Stimulated activated CD4-positive, alpha-beta T cell treated with anti-CD3 and anti-CD28 coated beads, Interleukin-1b, Interleukin-23, amount 100 ng/mL, for 1 hour (primary cell): ENCODE measurements at places on chromosomes 2 and 18.

DNA sequence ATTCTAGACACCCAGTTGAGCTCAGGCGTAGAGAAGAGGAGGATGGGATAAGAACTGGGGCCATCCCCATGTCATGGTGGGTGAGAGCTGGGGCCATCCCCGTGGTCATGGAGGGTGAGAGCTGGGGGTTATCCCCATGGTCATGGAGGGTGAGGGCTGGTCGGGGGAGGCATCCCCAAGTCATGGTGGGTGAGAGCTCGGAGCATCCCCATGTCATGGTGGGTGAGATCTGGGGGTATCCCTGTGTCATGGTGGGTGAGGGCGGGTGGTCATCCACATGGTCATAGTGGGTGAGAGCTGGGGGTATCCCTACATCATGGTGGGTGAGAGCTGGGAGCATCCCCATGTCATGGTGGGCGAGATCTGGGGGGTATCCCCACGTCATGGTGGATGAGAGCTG lies 52.5 kb downstream of the IL1RL2 start:
- DNase-seq: no peak

GRCh38 chr2:176081837-176082524 lies 1.8 kb downstream of the EVX2 start:
- DNase-seq: no peak

DNA sequence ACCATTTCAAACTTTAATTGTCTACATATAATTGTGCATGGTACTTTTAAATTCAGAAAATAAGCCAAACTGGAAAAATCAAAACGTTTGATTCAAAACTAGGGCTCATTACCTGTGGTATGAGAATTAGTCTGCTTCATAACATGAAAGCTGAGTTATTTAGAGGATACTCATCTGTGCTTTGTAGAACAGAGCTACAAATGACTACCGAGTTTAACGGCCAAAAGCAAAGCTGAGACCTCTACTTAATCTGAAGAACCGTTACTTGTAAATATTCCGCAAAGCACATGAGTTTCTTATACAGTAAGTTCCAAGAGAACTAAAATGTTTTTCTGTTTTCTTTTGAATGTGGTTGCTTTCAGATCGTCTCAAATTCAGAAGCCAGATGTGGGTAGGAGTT lies 123.7 kb upstream of the SMAD7 start:
- DNase-seq: no peak

- DNase-seq: no peak
Measured at GRCh38 chr2:171225302-171225980, 64.7 kb upstream of the TLK1 start.

- no peak for DNase-seq
Measured at GRCh38 chr2:99868260-99868659, 274.1 kb downstream of the AFF3 start.

- no peak for DNase-seq
Measured at GRCh38 chr2:101900375-101900774, 91.4 kb upstream of the IL1R2 start.

DNA sequence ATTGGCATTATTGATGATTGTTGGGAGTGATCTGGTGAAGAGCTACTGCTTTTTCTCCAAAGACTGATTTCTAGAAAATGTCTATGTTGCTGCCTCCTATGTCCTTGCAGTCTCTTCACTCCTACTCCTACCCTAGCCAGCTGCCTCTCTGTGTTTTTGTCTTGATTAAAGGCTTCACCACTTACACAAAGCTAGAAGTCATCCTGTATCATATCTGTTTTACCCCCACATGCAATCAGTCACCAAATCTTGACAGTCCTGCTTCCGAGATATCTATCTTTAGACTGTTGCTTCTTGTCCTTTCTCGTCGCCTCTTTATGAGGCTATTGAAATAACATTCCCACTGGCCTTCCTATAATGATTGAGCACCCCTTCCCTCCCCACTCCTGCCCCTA lies 84.5 kb upstream of the ITGA4 start:
- DNase-seq: no peak

DNA sequence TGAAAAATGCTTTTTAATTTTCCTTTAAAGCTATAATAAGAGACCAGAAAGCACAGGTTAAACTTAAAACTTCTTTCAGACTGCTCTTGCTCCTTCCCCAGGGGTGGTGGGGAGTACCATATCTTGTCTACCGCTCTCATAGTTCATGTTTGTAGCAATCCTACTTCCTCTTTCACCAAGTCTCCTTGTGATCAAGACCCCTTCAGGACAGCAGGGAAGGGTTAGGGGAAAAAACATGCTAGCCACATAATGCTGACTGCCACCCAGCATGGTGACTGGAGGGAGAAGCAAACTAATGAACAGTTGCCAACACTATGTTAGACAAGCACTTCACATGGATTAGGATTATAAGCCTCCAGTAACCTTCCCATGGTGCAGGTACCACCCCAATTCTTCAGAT lies 8.6 kb downstream of the MYO5B start:
- no peak for DNase-seq

- DNase-seq: no peak
Measured at GRCh38 chr2:101112772-101113157, 38.4 kb downstream of the TBC1D8 start.

GRCh38 chr2:64760128-64760527 lies 106.4 kb upstream of the SERTAD2 start:
- DNase-seq: no peak

GRCh38 chr2:142989273-142990204 lies 112.1 kb downstream of the KYNU start:
- DNase-seq: no peak

DNA sequence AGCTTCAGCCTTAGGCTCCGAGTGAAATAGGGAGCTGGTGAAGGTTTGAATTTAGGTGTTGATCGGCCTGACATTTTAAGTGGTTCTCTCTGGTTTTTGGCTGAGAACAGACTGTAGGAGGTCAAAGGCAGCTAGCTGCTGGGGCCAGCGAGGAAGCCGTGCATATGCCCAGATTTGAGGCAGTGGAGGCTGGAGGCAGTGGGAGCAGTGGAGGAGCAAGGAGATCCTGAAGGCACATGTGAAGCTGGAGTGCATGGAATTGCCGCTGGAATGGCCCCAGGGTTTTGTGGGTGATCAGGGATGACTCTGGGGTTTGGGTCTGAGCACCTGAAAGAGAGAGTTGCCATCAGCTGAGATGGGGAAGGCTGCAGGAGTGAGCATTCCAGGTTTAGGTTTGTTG lies 25.1 kb downstream of the STEAP3 start:
- no peak for DNase-seq

- DNase-seq: no peak
Measured at GRCh38 chr2:220783671-220784070, 788.4 kb downstream of the EPHA4 start.

DNA sequence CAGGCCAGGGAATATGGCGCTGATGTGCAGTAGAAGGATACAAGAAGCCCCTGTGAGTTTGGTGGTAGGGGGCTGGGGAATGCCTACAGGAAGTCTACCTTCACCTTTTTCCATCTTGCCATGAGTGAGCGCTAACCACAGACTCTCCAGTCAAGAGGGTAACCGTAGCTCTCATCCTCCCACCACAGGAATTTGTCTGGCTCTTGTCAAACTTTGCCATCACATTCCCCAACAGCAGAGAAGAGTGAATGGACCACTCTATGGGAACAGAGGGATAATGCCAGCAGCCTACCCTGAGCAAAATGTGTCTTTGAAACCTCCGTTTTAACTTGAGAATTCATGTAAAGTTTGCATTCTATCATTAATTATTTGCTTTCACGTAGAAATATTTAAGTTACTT lies 168.3 kb downstream of the NRP2 start:
- no peak for DNase-seq

- no peak for DNase-seq
Measured at GRCh38 chr18:42187611-42188380, 232.8 kb downstream of the PIK3C3 start.

GRCh38 chr2:10355471-10356438 lies 53.1 kb downstream of the HPCAL1 start:
- no peak for DNase-seq

DNA sequence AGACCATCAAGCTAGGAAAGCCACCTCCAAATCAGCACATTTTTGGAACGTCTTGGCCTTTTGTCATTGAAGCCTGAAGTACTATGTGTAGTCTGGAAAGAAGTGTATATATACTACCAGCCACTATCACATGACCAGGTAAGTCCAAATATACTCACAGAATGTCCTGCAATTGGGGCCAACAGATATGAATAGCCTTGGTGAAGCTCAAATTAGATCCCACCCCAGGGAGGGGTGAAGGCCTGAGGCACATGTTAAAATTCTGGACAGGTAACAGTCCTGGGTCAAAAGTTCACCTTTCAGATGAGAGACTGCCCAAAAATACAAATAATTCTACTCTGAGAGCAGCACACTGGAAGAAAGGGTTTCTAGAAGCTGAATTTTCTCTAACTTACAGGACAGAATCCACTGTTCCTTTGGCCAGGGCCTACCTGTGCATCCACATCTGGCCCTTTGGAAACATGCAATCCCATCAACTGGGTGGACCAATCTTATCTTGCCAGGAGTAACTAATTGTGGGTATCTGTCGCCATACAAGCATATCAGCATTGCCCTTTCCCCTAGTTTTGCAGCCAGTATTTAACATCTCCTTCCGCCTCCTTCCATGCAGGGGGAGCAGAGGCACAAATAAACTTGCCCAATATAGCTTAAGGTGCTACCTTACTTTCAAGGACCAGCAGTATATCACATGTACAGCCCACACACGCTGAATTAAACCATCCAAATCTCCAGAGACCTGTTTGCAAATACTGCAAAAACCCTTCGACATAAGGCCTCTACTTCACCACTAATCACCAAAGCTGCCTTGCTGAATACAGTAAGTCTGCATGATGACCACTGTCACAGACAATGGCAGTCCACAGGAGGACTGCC lies 67.8 kb downstream of the EIF5B start:
- no peak for DNase-seq

- no peak for DNase-seq
Measured at GRCh38 chr18:73365018-73365417, 497.2 kb upstream of the NETO1 start.

- no peak for DNase-seq
Measured at GRCh38 chr2:105682401-105682800, 62.3 kb upstream of the NCK2 start.

DNA sequence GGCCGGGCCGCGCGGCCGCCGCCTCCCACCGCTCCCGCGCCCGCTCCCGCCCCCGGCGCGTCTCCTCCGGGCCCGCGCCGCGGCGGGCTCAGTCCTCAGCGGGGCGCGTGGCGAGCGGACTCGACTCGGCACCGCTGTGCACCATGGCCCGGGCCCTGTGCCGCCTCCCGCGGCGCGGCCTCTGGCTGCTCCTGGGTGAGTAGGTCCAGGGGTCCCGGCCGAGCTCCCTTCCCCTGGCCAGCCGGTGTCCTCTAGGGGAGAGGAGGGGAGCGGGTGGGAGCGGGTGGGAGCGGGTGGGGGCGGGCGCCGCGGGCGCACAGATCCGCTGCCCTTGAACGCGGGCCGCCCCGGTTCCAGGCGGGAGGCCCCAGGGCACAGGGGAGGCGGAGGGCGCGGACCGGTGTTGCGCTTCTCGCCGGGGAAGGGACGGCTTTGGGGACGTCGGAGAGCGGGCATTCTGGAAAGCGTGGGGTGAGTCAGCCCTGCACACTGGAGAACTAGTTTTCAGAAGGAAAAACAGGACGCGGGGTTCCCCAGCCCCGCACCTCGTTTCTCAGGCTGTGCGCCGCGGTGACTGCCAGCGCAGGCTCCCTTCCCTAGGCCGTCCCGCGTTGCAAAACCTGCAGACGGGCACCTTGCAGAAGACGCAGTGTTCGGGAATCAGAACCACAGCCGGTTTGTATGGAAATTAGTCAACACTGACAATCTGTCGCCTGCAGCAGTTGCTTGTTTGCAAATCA lies at the start of gene RAMP1:
Gene RAMP1, plus strand, starts transcription at position 91 of the 740 bp plus-strand sequence. Its CDS starts 53 bp downstream, at position 144.
- DNase-seq: no peak

- peak; percentile 51 for DNase-seq
Measured at GRCh38 chr2:85539361-85540132, 579 bp downstream of the MAT2A start.

DNA sequence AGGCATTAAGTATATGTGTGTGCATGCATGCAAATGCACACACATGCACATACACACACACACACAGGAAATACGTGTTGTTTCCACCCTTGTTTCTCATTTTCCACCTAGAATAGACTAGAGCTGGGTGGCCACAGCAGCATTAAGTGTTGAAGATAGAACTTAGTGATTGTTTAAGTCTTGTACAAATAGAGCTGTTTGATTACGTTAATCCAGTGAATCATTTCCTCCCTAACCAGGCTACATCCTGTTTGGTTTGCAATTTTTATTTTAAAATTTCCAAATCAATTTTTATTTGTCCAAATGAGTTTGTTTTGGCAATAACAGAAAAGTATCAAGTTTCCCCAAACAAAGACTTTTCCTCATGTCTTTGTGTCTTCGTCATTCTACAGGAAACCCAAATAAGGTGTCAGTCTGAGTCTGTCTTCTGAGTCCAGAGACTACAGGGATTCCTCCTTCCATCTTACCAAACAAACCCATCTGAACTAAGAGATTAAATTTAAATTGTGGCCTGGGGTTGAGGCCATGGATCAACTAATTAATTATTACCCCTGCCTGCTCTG lies 74.6 kb upstream of the GALNT5 start:
- no peak for DNase-seq

DNA sequence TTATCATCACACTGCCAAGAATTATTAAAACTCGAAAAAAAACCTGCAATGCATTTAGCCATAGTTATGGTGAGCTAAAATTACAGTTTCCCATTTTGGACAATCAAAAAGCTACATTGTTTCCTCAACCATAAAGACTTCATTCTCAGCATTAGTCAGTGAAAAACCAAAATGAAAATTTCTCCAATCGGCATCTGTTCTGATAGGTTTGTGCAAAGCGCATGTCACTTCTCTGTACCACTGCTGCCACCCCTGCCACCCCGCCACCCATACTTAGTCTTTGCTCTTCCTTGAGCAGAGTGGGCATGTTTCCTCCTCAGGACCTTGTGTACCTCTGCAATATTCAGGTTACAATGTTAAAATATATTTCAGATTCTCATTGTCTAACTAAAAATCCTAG lies 7.1 kb upstream of the ZBTB14 start:
- no peak for DNase-seq

DNA sequence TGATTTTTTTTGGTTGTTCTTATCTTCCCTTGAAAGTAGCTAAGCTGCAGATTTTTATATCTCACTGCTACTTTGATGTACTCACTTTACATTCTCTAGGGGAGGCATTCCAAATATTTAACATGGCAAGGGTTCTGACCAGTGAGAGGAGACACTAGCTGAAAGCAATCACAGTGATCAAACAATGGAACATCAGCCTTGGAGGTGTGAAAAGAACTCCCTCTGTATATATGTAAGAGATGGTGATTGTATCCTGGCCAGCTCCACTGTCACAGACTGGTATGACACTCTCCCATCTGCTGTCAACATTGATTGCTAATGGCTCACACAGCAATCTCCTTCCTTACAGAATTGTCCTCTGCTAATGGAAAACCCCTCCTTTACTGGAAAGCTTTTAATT lies 291.7 kb upstream of the CDH19 start:
- DNase-seq: no peak

- no peak for DNase-seq
Measured at GRCh38 chr2:157971702-157972101, 95.6 kb upstream of the ACVR1 start.

- DNase-seq: no peak
Measured at GRCh38 chr2:18525236-18525635, 35.2 kb downstream of the RDH14 start.

GRCh38 chr2:46047290-46047689 lies 249.9 kb upstream of the EPAS1 start:
- no peak for DNase-seq

- DNase-seq: no peak
Measured at GRCh38 chr18:9928646-9929259, 14.9 kb downstream of the VAPA start.

GRCh38 chr2:179646862-179647587 lies 214.4 kb downstream of the ZNF385B start:
- DNase-seq: no peak

- DNase-seq: no peak
Measured at GRCh38 chr2:239245107-239245506, 155.7 kb downstream of the HDAC4 start.
